ENCODE measurements at places on chromosomes 6 and 20.

GRCh38 chr6:3357678-3358077, 98.9 kb downstream of the PSMG4 start:
- DNase-seq, result no peak

DNA sequence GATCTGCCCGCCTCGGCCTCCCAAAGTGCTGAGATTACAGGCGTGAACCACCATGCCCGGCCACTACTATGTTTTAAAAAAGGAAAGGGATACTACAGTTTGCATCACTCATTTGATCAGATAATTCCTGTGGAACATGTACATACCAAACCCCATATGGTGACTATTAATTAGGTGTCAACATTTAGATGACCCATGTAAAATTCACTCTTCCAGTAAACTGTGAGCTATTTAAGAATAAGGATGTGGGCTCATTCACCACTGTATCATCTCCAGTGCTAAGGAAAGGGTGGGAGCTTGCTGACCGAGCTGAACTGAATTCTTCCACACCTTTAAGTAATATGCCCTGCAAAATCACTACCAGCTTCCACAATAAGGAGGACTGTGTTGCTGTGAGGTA, 127.5 kb downstream of the BTBD9 start:
- DNase-seq, result no peak

DNA sequence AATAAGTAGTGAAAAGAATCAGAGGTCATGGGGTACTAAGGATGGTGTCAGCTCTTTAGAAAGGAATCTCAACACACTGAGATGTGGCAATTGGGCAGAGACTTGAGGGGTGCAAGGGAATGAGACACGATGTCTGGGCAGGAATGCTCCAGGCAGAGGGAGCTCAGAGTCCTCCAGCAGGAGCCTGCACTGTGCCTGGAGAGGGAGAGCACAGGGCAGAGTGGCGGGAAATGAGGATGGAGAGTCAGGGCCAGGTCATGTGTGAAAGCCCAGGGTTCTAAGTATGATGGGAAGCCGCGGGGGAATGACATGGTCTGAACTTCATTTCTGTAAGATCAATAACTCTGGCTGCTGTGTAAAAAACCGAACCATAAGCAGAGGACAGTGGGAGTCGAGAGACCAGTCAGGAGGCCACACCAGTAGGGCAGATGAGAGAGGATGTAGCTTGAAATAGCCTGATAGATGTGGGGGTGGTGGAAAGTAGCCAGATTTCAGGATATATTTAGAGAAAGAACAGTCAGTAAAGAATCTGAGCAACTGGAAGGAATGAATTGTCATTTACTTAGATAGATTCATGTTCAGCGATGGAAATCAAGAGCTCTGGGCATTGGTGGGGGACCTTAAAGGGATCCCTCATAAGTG, 133.4 kb upstream of the DTNBP1 start:
- DNase-seq, result no peak

- DNase-seq, result no peak
These were observed 45.9 kb downstream of the KCNS1 start for GRCh38 chr20:45055056-45055455.

DNA sequence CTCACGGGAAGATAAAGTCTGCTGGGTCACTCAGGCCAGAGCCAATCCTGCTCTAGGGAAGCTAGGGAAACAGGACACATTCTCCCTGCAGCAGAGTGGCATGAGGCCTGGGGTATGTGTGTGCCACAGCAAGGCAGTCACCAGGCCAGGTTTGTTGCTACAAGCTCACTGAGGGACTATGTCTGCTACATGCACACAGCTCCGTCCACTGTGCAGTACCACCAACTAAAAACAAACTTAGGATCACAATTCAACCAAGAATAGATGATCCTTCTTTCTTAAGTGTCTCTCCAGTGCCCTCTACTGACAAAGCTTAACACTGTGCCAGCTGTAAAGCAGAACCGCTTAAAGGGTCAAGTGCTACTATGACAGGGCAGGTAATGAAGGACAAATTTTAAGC, 192.5 kb downstream of the PTPRK start:
- DNase-seq, result no peak

- DNase-seq, result no peak
These were observed 399.5 kb downstream of the QKI start for GRCh38 chr6:163813979-163814493.

Measured in NCI-H2029 (cell line).